Activated CD4-positive, CD25-positive, alpha-beta regulatory T cell (primary cell): ENCODE measurements at places on chromosomes 16 and 17.
A peak's percentile ranks its signal among the peaks of the same experiment; 100 is the strongest.

GRCh38 chr17:30449480-30449879 is 27.7 kb upstream of the GOSR1 start:
- no peak for DNase-seq

DNA sequence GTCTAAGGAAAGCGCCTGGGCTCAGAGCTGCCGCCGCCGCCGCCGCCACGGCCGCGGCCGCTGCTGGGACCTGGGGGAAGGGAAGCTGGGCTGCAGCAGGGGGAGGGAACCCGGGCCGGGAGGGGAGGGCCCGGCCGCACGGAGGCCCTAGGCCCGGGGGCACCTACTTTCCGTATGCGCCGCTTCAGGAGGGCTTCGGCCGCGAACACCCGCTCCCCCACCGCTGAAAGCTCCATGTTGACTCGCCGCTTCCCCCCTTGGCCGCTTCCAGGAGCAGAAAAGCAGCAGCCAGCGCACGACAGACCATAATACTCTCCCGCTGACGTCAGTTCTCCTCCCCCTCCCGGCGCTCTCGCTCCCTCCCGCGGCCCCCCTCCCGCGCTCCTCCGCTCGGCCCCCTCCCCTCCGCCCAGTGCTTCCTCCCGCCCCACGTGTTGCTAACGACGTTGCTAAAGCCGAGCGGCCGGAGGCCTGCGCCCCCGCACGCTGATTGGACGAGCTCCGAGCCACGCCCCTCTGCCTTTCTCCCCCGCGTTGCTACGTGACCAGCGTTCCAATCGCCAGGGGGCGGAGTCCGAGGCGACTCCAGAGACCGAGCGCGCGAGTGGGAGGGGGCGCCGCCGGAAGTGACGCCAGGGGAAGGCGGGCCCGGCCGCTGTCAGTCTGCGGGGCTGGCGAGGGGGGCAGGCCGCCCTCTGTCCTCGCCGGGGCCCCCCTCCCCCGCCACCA is at the start of gene CBX8:
Gene CBX8 (minus strand): TSS at position 315 of the 729 bp plus-strand sequence. CDS start 79 bp downstream, at position 236.
- peak; percentile 98 for DNase-seq

- no peak for DNase-seq
Measured at GRCh38 chr16:78957317-78958100, 643.0 kb downstream of the MAF start.

DNA sequence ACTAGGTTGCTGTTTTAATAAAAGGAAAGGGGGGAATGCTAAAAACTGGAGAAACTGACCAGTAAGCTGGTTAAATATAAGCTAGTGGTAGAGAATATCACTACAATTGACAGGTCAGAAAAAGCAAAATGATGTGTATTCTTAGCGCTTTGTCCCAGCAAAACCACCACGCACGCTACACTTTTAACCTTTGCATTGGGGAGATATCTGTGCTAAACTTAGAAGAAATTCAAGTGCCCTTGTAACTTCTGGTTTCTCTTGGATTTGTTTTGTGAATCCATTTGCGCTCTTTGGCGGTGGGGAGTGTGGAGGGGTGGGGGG is 1.4 kb downstream of the GAN start:
- DNase-seq: no peak

DNA sequence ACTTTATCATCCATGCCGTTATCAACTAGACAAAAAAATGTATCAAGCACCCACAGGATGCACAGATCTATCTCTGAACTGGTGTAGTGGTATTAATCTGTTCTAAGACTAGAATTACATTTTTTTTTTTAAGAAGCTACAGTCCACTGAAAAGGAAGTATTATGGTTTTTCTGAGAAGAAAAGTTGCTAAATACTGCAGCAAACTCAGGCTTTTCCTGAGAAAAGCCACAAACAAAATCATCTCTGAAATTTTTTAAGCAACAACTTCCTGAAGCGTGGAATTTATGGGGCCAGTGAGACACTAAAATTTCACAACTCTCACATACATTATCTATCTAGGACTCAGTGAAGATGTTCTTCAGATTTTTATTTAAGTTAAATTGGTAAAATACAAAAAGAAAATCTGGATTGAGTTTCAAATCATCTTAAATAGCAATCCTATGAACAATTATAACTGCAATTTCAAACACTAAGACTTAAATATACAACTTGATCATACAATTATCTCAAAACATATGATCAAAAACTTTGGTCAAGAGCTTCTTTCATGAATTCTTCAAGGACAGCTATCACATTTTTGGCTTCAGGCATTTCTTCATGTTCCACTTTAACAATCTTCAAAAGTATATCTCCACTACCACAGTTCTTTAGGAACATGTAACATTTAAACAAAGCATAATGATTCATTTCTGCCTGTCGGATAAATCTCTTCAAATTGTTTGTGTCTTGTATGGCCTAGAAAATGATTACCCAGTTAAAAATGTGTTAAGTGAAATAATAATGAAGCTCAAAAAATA is 10.5 kb downstream of the C17orf75 start:
- DNase-seq: no peak

DNA sequence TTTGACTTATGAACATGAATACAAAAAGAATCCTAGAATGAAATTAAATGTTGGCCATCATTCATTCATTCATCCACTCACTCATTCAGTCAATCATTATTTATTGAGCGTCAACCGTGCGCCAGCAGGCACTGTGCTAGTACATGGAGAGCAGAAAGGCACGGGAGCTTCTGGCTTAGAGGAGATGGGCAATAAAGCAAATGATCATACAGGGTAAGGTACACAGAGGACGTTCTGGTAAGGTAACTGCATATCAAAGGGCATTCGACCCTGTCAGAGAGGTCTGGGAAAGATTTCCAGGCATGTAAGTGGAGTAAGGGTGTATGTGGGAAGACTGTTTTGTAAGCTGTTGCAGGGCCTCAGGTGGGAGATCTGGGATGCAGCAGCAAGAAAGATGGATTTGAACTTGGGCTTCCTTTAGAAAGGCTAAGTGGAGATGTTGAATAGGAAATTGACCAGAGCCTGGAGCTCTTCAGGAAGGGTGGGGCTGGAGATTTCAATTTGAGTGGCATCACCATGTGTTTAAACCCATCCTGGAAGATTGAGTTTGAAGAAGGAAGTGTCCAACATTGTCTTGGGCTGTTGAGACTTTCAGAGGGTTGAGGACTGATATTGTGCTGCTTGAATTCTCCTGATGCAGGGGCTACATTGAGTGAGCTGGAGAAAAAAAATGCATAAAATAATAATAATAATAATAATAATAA is 2.8 kb upstream of the MSI2 start:
- DNase-seq: no peak

- no peak for DNase-seq
Measured at GRCh38 chr17:7292729-7293128, 1.7 kb downstream of the YBX2 start.

GRCh38 chr16:3650631-3651265 is 3.7 kb upstream of the DNASE1 start:
- no peak for DNase-seq

DNA sequence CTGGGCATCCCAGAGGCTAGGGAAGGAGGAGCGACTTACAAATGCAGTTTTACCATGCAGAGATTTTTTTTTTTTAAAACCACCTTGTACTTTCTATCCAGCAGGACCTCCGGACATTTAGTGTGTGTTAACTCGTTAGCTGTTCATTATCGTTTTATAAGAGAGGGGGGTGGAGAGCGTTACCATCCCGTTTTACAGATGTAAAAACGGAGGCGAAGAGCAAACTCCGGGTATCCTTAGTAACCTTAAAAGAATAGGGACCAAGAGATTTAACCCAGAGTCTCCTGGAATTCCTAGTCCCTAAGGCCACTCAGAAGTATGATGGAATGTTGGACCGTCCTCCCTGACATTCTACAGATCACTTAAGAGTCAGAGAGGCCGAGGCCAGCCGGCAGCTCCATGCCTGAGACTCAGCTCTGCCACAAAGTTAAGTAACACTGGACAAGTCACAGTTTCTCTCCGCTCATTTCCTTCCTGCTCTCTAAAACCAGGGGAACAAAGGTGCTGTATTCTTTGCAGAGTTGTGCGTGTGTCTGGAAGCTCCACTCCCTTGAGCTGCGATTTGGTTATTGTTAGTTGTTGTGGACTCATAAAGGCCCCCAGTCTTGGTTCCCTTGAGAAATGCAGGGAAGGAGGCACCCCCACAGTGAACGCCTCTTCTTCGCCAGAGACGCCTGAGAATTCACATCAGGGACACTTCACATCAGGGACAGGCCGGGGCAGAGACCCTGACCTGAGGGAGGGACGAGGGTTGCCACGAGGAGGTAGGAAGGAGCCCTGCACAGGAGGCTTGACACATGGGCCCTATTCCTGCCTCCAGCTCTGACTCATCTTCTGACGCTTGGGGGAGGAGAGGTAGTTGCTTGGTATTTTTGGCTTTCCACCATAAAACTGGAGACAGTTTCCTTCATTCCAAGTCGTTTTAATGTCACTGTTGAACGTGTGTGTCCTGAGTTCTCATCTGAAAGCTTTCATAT is 1.2 kb downstream of the DUSP14 start:
- DNase-seq: no peak

- no peak for DNase-seq
Measured at GRCh38 chr17:14196377-14196997, 40.2 kb downstream of the CDRT15 start.

DNA sequence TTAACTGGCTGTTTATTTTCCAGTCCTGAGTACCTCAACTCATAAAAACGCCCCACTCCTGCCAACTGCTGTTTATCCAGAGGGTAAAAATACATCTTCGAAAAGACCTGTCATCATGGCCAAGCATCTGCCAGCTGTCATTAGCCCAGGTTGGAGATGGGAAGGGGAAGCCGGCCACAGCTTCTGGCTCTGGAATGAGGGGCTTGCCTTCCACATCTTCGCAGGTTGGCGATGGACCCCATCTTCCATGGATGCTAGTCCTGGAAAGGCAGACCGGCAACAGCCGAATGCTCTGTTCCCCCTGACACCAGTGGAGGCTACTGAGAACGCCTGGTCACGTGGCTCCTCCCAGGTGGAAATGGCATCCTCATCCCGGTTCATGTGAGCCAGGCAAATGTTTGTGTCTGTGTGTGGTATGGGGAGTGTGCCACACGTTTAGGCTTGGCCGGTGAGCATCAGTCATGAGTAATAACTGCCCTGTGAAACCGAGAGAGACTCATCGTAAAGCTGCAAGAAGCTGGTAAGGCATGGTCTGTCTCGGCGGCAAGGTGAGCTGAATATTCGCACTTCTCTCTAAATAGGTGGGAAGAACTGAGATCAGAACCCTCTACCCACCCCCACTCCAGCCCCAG is 420 bp upstream of the KRTAP17-1 start:
- no peak for DNase-seq

GRCh38 chr16:1430759-1431496 is at the start of gene PERCC1:
TSS of gene PERCC1 (plus strand) at chr16:1431078. CDS start at chr16:1432594, 1,516 bp downstream.
- no peak for DNase-seq

DNA sequence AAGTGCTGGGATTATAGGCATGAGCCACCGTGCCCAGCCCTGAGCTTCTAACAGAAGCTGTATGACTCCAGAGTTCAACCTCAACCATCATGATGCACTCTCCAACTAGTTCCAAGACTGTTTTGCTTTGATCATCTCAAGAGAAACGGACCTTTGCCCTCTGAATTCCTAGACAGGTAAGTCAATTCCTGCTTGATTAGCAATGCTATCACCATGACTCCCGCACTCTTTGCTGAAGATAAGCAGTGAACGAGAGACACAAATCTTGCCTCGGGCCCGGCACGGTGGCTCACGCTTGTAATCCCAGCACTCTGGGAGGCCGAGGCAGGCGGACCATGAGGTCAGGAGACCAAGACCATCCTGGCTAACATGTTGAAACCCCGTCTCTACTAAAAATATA is 22.2 kb downstream of the ANKFY1 start:
- no peak for DNase-seq

DNA sequence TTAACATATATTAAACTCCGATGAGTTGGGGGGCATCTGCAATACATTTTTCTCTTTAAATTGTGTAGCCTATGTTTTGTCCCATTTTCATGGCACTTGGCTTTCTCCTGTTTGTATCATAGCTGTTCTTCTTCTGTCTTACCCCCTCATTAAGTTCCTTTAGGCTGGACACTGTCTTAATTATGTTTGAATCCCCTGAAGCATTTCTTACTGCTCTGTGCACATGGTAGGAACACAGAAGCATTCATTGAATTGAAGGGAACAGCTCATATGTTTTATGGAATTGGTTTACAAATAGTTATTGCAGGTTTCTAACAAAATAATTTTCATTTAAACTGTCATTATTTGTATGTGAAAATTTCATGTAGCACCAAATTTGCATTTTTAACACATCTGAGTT is 176.8 kb downstream of the TANC2 start:
- DNase-seq: no peak

GRCh38 chr16:68146585-68146984 is 61.4 kb downstream of the NFATC3 start:
- no peak for DNase-seq

- no peak for DNase-seq
Measured at GRCh38 chr17:1505586-1505985, 10.8 kb downstream of the INPP5K start.

DNA sequence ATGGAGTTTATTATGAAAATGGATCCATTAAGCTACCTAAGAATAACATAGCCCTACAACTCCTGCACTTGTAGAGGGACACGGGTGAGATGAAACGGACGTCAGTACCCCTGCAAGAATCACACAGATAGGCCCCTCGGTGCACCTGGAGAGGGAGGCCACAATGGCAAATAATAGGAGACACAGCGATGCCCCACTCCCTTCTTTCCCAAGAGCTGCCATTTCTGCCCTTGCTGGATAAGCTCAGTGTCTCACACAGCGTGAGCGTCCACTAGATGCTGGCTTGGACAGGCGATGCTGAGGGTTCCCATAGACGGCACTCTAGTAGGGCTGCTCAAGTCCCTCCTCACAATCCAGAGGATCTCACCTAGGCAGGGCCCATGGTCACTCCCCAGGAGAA is 67.8 kb downstream of the ADCY9 start:
- no peak for DNase-seq

DNA sequence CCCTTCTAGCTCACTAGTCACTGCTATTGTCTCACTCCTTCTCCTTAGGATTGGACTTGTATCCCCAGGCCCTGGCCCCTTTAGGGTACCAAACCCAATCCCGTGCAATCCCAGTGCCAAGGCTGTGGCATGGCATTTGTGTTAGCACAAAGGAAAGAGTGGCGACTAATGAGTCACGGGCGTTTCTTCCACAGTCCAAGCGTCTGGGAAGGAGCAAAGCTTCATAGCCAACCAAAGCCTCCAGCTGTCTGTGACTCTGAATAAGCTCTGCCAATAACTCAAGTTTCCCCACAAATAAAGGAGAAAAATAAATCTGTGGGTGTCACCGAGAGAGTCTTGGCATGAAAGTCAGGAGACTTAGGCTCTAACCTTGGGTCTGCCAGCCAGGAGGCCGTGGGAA is 54.6 kb upstream of the COX10 start:
- no peak for DNase-seq

- no peak for DNase-seq
Measured at GRCh38 chr16:10889855-10890254, 12.9 kb downstream of the CIITA start.

- DNase-seq: no peak
Measured at GRCh38 chr16:30692396-30693064, 6.4 kb upstream of the SRCAP start.

GRCh38 chr17:57115377-57115776 is 30.3 kb downstream of the AKAP1 start:
- DNase-seq: no peak

DNA sequence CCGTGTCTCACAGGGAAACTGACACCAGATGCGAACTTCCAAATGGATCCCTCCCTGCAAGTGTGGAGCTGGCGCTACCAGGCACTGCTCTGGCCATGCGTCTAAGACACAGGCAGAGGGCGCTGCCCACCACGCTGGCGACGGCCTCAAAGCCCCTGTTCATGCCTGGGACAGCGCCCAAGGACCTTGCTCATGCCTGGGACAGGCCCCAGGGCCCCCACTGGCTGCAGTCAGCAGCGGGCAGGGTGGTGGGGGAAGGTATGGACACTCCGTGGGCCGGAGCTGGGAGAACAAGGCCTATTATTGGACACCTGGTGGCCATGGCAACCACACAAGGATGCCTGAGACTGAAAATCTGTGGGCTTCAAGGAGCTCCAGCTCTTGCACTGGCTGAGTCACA is 8.8 kb downstream of the ZG16B start:
- DNase-seq: no peak
